ENCODE measurements at places on chromosomes 1 and 21.
A peak's percentile ranks its signal among the peaks of the same experiment; 100 is the strongest.

- DNase-seq = no peak
Observed at GRCh38 chr1:147633759-147634158, 36.6 kb downstream of the ACP6 start.

GRCh38 chr1:231057410-231057809, 17.4 kb upstream of the FAM89A start:
- DNase-seq = no peak

DNA sequence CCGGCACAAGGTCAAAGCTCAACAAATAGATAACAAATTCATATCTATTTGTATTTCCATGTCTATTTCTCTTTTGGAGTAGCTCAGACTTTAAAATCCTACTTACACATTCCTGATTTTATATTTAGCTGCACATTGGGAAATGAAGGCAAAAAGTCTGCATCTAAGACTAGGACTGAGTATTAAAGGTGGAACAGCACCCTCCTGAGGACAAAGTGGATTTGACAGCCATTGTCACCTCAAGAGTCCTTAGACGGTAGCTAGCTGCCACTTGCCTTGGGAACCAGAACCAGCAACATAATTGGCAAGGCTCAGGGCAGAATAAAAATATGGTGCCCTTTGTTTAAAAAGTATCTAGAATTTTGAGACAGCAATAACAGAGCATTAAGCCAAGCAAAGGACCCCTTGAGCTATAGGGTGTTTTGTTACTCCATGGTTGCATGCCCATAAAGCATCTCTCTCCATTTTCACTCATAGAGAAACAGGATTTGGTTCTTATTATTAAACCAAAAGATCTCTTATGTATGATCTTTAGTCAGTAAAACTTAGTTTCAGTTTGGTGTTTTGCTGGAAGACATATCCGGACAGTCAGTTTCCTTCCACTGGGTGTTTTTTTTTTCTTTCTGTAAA, 30.0 kb upstream of the SGIP1 start:
- peak; percentile 75 for DNase-seq

DNA sequence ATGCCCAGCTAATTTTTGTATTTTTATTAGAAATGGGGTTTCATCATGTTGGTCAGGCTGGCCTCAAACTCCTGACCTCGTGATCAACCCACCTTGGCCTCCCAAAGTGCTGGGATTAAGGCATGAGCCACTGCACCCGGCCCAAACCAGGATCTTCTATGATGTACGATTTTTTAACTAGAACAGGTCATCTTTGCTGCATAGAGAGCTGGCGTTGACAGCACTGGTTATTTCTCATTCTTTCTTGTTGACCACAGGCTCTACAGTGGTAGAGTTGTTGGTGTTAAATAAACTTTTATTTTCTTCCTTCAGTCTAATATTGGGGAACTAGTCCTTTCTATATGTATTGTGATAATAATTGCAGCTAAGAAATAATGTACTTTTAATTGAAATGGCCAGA, 3.8 kb upstream of the MAB21L3 start:
- DNase-seq = peak; percentile 23

DNA sequence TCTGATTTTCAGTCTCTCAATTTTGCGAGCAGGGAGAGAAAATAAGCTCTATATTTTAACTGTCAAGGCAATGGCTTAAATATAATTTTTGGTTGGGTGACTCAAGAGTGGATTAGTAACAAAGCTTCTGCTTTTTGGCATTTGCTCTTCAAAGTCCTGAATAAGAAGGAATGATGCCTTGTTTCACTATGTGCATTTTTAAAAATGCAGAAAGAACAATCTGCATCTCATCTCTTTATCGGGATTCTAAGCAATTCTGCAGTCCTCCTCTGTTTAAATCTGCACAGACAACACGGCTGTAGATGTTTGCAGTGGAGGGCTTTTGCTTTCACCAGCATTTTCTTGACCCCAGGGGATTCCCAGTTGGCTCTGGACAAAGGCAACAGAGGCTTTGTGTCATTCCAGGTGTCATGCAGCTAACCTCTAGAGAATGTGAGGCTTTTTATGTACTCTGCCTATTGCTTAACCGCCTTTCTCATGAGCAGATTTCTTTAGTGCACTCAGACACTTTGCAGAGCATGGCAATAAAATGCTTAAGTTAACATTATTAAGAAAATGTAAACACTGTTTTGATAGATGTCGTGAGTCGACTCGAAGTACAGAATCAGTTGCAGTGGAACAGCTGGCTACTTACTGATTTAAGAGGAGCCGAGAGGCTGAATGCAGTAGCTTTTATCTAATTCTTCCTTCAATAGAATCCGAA, 783.2 kb upstream of the NEGR1 start:
- no peak for DNase-seq

GRCh38 chr1:62356257-62356835, 37.1 kb upstream of the KANK4 start:
- DNase-seq = peak; percentile 79

Measured in fibroblast of skin of right quadriceps (primary cell).